ENCODE measurements at places on chromosomes 3 and 15.

GRCh38 chr15:36798794-36799193 lies 219.4 kb downstream of the CDIN1 start:
- no peak for DNase-seq

- DNase-seq: no peak
Observed at GRCh38 chr3:183213415-183214276, 39.4 kb upstream of the B3GNT5 start.

DNA sequence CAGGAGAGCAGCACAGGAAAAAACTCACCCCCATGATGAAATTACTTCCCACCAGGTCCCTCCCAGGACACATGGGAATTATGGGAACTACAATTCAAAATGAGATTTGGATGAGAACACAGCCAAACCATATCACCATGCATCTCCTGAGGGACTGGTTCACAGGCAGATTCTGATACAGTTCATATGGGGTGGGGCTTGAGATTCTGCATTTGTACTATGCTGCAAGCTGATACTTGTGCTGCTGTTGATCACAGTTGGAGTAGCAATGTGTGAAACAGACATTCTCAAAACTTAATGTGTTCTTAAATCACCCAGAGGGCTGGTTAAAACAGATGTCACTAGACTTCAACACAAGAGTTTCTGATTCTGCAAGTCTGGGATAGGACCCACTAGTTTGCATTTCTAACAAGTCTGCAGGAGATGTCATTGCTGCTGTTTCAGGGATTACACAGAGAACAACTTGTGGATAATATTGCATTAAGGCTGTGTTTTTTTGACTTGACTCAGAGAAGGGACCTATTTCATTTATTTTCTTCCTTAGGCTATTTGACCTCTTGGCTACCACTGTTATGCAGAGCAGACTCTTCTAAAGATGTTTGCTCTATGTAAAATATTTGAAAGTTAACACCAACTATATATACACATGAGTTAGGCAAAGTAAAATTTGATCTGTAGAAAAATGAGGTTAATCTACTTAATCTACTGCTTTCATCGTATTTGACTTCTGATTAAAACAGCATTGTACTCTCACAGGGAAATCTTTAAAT lies 194.2 kb upstream of the CNTN3 start:
- no peak for DNase-seq

DNA sequence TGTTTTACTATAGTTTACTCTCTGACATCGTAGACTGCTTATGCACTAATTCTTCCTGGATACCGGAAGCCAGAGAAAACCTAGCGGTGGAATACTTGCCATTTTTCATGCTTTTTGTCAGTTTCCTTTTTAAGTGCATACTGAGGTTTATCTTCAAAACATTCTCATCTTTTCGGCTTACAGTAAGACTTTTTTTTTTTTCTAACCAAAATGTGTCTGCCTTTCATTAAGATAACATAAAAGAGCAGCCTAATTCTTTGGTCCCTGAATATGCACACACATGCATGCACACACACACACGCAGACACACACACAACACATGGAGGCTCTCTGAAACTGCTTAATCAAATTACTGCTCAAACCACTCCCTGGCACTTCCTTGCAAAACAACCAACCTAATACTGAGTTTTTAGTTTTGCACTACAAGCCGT lies 1.3 kb downstream of the ZNF445 start:
- DNase-seq: peak; percentile 32

- DNase-seq: peak; percentile 71
Observed at GRCh38 chr3:48400824-48401433, 28.9 kb downstream of the FBXW12 start.

DNA sequence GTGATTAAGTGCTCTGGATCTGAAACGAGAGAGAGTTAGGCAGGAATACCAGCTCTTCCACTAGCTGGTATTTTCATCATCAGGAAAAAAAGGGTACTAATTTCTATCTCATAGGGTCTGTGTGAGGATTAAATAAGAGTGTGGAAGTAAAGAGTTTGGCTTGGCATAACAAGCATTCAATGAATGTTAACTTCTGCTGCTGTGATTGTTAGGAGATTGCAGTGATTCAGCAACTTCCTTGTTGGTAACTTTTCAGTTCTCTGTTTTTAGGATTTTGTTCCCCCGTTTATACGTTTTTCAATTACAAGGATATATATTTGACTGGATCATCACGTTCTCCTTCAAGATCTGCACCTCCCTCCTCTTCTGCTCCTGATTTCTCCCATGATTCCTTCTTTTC lies 65.9 kb upstream of the MYO5C start:
- peak; percentile 30 for DNase-seq

- peak; percentile 44 for DNase-seq
Observed at GRCh38 chr3:149781741-149782140, 10.6 kb downstream of the ANKUB1 start.

DNA sequence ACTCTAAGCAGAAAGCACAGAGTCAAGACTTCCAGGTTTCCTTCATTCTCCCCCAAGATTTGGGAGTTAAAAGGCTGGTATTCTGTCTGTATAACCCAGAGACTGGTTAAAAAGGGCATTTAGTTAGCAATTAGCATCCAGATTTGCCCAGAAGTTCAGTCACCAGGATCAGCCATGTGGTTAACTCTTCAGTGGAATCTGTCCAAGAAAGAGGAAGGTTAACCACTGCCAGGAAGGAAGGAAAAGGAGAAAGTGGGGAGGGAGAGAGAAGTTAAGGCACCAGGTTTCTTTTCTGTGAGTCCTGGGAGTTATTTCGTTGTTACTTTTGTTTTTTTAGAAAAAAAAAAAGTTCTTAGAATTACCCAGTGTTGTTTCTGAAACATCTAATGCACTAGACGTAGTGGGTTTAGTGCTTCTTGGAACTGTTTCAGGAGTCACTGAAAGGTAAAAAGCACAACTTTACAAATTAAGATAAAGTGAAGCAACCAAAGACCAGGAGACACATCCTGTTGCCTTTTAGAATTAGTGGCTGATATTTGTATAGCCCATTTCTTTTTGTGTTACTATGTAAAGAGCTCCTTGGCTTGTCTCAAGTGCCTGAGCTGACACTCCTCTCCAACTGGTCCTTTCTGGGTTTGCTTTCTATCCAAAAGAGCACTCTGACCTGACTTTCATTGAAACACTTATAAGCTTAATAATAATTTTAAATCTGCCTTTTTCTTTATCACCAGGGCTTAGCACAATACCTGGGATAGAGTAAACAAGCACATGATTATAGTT lies 128.6 kb downstream of the ABI3BP start:
- no peak for DNase-seq

DNA sequence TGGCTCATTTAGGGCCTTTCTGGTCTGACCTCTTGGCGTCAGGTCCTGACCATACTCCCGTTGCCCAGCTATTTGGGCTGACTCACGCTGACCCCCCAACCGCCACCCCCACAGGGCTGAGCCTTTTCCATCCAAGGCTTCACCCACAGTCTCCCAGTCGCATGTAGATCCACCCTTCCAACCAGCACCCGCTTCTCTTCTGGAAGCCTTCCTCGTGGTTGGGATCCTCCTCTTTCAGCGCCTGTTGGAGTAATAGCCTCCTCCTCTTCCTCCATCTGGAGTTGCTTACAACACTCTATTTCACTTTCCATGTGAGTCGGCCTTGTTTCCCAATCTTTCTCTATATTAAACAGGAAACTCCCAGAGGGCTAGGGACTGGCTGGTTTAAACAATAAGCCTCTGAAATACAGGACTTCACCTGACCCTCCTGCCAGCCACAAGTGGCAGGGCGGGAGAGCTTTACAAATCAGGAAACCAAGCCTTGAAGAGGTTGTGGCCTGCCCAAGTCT lies 2.1 kb upstream of the ALAS1 start:
- peak; percentile 96 for DNase-seq

DNA sequence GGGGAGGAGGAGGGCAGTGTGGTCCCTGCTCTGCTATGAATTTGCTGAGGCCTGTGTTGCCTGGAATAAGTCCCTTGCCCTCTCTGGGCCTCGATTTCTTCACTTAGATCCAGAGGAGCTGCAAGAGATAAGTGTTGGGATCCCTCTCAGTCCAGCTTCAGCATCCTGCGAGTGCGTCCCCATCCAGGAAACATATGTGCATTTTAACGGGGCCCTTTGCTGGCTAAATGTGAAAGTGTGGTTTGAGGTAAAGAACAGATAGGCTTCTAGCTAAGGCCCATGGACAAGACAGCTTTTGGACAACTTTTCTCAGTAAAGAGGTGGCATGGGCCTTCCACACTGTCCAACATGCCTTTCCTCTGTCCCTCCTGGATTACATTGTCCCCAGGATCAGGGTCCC lies 26.5 kb downstream of the RPLP1 start:
- no peak for DNase-seq

DNA sequence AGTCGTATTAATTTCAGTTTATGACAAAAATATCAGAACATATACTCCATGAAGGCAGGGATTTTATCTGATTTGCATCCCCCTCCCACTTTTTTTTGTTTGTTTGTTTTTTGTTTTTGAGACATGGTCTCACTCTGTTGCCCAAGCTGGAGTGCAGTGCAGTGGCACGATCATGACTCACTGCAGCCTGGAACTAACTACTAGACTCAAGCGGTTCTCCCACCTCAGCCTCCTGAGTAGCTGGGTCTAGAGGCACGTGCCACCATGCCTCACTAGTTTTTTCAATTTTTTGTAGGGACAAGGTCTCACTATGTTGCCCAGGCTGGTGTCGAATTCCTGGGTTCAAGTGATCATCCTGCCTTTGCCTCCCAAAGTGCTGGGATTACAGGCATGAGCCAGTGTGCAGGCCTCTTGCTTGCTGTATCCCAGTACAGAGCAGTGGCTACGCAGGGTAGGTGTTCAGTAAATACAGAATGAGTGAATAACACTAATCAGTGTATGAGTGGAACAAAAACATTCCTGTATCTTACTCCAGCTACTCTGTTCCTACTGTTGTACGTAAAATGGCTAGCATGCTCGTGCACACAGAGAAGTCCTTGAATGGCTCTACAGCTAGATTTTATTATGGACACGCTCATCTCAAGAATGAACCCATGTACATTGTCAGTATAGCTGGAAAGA lies 272.4 kb downstream of the FOXP1 start:
- no peak for DNase-seq

GRCh38 chr15:101174152-101174920 lies 77.5 kb downstream of the CHSY1 start:
- DNase-seq: no peak

DNA sequence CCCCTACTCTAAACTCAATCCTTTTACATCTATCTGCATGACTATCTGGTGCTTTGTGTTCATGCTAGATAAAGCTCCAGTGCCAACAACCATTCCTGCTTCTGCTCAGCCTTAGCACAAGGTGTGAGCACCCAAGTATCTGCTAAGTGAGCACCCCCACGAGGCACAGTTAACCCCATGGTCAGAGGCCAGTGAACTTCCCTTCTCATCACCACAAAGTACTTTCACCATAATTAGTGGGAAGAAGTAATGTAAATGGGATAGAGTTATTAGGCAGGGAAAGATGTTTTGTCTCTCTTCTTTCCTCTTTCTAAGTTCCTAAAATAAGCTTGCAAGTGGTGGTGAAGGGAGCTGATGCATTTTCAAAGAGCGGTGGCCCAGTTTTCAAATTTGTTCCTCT lies 96.4 kb downstream of the ANO10 start:
- no peak for DNase-seq

DNA sequence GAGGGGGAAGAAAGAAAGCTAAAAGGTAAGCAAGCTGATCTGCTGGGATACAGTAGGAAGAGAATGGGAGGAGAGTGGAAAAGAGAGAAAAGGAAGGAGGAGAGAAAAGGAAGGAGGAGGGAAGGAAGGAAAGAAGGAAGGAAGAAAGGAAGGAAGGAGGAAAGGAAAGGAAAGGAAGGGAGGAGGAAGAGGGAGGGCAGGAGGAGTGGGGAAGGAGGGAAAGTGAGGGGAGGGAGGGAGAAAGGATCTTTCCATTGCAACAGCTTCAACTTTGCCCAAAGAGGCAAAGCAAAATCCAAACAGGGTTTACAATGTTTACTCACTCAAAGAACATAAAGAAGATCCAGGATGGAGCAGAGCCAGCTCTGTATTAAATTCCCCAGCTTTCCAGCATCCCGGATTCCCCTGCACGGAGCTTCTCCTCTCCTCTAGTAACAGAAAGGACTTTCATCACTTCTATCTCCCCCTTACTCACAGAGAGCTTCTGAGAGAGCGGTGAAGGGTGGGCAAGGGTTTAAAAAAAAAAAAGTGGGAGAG lies 494.2 kb upstream of the PROK2 start:
- DNase-seq: no peak

DNA sequence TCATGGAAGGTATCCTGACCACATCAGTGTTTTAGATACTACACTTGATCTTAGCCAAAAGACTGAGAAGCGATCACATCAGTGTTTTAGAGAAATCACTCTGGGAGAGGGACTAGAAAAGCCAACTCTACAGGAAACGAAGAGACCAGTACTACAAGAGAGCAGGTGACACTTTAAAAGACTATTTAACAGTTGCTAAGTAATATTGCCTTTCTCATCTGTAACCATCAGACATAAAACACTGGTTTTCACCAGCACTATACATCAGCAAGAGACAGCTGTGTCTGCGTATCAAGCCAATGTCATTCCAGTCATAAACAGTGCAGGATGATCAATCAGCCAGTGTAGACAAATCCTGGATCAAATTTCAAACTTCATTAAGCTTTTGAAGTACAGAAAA lies 66.7 kb downstream of the GLB1 start:
- DNase-seq: no peak

- no peak for DNase-seq
Observed at GRCh38 chr15:55343168-55343567, 24.1 kb downstream of the PIGB start.

- DNase-seq: no peak
Observed at GRCh38 chr3:120820748-120821147, 78.2 kb downstream of the GTF2E1 start.

- no peak for DNase-seq
Observed at GRCh38 chr3:29668728-29669127, 387.9 kb downstream of the RBMS3 start.

DNA sequence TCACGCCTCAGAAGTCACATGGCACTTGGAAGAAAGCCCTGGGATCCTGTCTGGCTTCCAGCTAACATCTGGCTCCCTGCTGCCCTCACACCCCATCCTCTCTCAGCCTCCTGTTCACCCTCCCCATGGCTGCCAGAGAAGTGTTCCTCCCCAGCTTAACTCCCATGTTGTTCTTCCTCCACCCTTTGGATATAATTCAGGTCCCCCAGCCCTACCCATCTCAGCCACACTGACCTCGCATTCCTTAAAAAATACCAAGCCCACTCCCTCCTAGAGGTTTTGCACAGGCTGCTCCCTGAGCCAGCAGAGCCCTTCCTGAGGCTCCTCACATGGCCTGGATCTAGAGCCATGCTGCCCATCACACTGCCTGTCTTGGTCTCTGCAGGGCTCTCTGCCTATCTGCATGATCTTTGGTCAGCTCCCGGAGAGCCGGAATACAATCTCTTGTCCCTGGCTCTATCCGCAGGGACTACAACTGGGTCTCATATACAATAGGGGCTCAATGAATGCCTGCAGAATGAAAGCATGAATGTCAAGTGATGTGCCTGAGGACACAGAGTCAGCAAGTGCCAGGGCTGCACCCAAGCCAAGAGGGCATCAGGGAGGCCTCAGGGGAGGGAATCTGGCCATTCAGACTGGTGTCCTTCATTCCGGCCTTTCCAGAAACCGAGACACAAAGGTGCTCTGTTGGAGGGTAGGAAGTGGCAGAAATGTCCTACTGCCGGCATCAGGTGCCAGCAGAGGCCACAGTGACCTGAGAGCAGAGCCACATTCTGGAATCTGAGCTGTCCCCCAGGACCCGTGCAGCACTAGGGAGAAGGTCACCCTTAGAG lies 3.8 kb upstream of the TKT start:
- no peak for DNase-seq

Data from suppressor macrophage treated with lipopolysaccharide for 4 hours (primary cell).